Activated naive CD8-positive, alpha-beta T cell treated with anti-CD3 and anti-CD28 coated beads for 36 hours (primary cell): ENCODE measurements at places on chromosomes 1 and 21. TPM values are rescaled to one million over a fixed set of nuclear protein-coding genes. Genes with fewer than 3 reads are reported as not detected.

DNA sequence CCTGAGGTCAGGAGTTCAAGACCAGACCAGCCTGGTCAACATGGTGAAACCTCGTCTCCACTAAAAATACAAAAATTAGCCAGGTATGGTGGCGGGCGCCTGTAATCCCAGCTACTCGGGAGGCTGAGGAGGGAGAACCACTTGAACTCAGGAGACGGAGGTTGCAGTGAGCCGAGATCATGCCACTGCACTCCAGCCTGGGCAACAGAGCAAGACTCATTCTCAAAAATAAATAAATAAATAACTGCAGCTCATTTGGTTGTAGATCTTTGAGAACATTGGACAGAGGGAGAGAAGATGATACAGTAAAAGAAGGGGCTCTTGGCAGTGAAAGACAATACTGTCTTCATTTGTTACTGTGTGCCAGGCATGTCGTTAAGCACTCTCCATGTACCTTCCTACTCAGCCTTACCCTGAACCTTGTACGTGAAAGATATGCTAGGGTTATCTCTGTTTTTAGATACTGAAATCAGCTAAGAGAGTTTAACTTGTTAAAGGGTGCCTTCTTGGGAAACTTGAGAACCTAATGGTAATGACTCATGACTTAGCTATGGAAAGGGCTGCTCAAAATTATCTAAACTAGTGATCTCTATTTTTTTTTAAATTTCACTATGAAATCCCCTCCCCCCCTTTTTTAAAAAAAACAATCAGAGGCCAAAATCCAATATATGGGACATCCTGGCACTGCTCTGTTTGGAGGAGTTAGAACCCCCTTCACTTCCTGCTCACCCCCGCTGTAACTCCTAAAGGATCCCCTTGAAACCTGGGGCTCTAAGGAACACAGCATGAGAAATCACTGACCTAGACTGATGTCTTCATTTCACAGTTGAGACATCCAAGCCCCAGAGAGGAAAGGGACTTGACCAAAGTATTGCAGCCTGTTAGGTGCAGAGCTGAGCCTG is 6.8 kb upstream of the KPNA6 start:
- no peak for DNase-seq
- H3K4me1 ChIP-seq = peaks cover 3% of the 10 kb centered on the region
- H3K4me3 ChIP-seq = no peak overlapping the region
- no peak overlapping the region for H3K27ac ChIP-seq

- peaks cover 17% of the 10 kb centered on the region for H3K27me3 ChIP-seq
- DNase-seq = no peak
- no peak overlapping the region for H3K27ac ChIP-seq
- H3K4me1 ChIP-seq = no peaks in the 10 kb centered on the region
Observed at GRCh38 chr1:74834261-74834660, 101.3 kb downstream of the TYW3 start.

Gene ERICH3
- not detected for total RNA-seq

Gene SLC6A17
- 0.10 TPM for total RNA-seq

Gene GPR25
- not detected for total RNA-seq

- no peak for DNase-seq
- H3K4me3 ChIP-seq = no peak overlapping the region
- H3K36me3 ChIP-seq = no peaks in the 10 kb centered on the region
- no peak overlapping the region for H3K27ac ChIP-seq
- no peaks in the 10 kb centered on the region for H3K4me1 ChIP-seq
Observed at GRCh38 chr1:82073071-82073470, 272.3 kb downstream of the ADGRL2 start.

- H3K4me3 ChIP-seq = no peak overlapping the region
- H3K27ac ChIP-seq = no peak overlapping the region
- peaks cover 11% of the 10 kb centered on the region for H3K36me3 ChIP-seq
- no peaks in the 10 kb centered on the region for H3K27me3 ChIP-seq
- no peak for DNase-seq
Observed at GRCh38 chr1:28326515-28326914, 2.3 kb upstream of the MED18 start.

Gene YIPF1
- 16.5 TPM for total RNA-seq

- peaks cover 2% of the 10 kb centered on the region for H3K36me3 ChIP-seq
- no peak for DNase-seq
- no peaks in the 10 kb centered on the region for H3K27me3 ChIP-seq
- H3K4me1 ChIP-seq = no peaks in the 10 kb centered on the region
Observed at GRCh38 chr1:65558215-65558614, 137.7 kb downstream of the LEPR start.

Gene ARHGEF10L
- total RNA-seq = not detected

Gene BRDT
- total RNA-seq = not detected

Gene SPRR2D
- total RNA-seq = not detected

DNA sequence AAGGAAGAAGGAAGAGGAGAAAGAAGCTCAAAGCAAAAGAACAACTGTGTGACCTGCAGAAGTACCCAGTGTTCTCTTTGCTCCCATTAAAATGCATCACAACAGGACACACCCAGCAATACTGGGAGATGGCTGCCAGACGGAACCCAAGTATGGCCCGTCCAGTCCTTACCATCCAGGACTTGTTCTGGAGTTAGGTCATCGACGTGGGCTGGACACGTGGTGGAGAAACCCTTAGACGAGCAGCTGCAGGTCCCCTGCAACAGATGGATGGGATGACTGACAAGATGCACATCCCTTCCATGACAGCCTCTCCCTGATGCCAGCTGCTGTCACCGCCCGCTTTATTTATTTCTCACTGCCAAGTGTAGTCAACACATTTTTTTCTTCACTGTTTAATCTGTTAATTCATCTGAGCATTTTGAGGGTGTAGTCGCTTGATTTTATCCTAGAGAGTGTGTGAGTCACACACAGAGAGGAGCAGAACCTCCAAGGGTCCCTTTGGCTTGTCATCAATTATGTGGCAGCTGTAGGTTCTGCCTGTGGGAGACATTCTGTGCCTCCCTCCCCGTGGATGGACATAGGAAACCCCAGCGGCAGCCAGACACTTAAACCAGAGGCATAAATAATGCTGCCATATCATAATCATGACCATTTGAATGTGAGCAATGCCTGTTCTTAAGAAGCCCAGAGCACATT is 80.9 kb downstream of the ABCA4 start:
- no peak for DNase-seq
- no peak overlapping the region for H3K27ac ChIP-seq

- peaks cover 5% of the 10 kb centered on the region for H3K4me1 ChIP-seq
- no peaks in the 10 kb centered on the region for H3K36me3 ChIP-seq
- no peak for DNase-seq
- H3K27ac ChIP-seq = no peak overlapping the region
- no peak overlapping the region for H3K4me3 ChIP-seq
Observed at GRCh38 chr1:71778940-71779339, 503.4 kb downstream of the NEGR1 start.

- H3K27me3 ChIP-seq = no peaks in the 10 kb centered on the region
- H3K36me3 ChIP-seq = no peaks in the 10 kb centered on the region
- no peak overlapping the region for H3K27ac ChIP-seq
- H3K4me1 ChIP-seq = no peaks in the 10 kb centered on the region
Observed at GRCh38 chr1:115114308-115114707, 25.0 kb upstream of the TSPAN2 start.

DNA sequence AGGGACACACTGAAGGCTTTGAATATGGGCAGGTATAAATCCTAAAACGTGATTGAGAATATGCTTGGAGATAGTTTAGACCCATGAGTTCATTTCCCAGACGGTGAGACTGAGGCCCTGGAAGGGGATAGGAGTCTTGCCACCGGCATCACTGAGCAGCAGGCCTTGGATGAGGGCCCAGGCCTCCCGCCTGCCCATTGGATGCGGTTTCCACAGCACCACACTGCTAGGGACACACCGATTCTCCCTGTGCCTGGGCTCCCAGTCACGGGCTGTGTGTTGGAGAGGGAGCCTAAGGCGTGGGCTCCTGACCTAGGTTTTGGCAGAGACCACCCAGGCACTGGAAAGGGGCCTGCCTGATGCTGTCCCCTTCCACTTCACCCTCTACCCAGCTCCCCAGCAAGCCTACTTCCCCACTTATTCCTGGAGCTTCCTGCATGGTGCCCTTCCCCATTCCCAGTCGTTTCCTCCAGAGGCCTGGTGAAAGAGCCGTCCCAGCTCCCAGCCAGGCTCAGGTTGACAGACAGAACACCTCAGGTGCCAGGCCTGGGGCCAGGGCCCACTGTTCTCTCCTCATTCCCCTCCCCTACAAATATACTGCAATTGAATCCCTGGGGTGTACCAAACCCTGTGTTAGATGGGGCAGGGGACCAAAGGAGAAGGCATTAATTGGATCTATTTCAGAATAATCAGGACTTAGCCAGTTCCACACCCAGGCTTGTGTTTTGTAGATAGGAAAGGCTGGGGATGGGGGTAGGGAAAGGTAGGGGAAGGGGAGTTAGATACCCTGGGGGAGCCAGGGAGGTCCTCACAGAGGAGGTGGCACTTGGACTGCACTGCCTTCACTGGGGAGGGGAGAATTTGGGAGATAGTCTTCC is 3.4 kb downstream of the FOXO6 start:
- no peak for DNase-seq
- no peaks in the 10 kb centered on the region for H3K36me3 ChIP-seq
- no peak overlapping the region for H3K4me3 ChIP-seq
- H3K27ac ChIP-seq = no peak overlapping the region
- H3K4me1 ChIP-seq = peaks cover 11% of the 10 kb centered on the region

GRCh38 chr21:28207436-28208173 is 785.1 kb downstream of the LTN1 start:
- no peak overlapping the region for H3K4me3 ChIP-seq
- no peaks in the 10 kb centered on the region for H3K36me3 ChIP-seq
- H3K4me1 ChIP-seq = no peaks in the 10 kb centered on the region
- no peak for DNase-seq
- H3K27me3 ChIP-seq = no peaks in the 10 kb centered on the region
- no peak overlapping the region for H3K27ac ChIP-seq

GRCh38 chr1:107889524-107889923 is 75.5 kb downstream of the VAV3 start:
- no peak overlapping the region for H3K4me3 ChIP-seq
- peaks cover 16% of the 10 kb centered on the region for H3K36me3 ChIP-seq
- H3K4me1 ChIP-seq = peaks cover 6% of the 10 kb centered on the region

GRCh38 chr1:39082010-39082799 is 56.1 kb downstream of the NDUFS5 start:
- peaks cover 5% of the 10 kb centered on the region for H3K4me1 ChIP-seq
- H3K27me3 ChIP-seq = peaks cover 37% of the 10 kb centered on the region
- no peak for DNase-seq
- no peaks in the 10 kb centered on the region for H3K36me3 ChIP-seq

GRCh38 chr1:63041660-63042059 is 257.7 kb downstream of the ATG4C start:
- no peaks in the 10 kb centered on the region for H3K4me1 ChIP-seq
- peaks cover 12% of the 10 kb centered on the region for H3K27me3 ChIP-seq
- H3K27ac ChIP-seq = no peak overlapping the region
- H3K4me3 ChIP-seq = no peak overlapping the region
- no peak for DNase-seq

DNA sequence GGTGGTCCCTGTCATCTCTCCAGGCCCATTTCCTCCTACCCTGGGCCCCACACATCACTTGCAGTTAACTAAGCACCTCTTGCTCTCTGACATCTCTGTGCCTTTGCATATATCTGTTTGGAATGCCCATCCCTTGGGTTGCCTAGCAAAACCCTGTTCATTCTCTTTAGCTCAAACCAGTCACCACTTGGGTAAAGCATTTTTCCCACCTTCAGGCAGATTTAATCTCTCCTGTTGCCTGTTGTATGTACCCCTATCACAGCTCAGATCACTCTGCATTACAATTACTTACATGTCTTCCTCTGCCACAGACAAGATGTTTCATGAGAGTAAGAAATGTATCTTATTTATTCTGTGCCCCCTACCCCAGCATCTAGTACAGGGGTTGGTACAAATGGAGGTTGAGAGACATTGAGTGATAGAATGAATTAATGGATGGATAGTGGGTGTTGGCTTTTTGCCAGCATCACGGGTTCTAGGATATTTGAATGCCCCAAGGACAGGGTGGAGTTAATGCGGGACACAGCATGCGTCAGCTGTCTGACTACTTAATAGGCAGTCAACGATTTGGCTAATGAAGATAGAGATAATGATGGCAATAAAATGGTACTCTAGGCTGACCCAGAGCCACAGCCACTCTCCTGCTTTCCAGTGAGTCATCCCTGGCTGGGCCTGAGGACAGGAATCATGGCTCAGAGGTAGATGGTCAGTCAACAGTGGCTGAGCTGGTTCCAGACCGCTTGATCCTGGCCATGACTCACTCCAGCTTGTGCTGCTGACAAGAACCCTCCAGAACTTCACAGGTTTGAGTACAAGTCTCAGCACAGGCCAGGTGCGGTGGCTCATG is 6.5 kb downstream of the NR0B2 start:
- no peak for DNase-seq
- no peak overlapping the region for H3K27ac ChIP-seq
- H3K4me3 ChIP-seq = no peak overlapping the region
- no peaks in the 10 kb centered on the region for H3K36me3 ChIP-seq
- H3K27me3 ChIP-seq = no peaks in the 10 kb centered on the region

Gene S100A9
- total RNA-seq = not detected

- H3K36me3 ChIP-seq = no peaks in the 10 kb centered on the region
- H3K27ac ChIP-seq = no peak overlapping the region
- no peak for DNase-seq
- H3K4me1 ChIP-seq = peaks cover 5% of the 10 kb centered on the region
Observed at GRCh38 chr1:70907563-70908310, 139.9 kb downstream of the PTGER3 start.

GRCh38 chr1:24415910-24416665 is 486 bp downstream of the NIPAL3 start:
- peaks cover 63% of the 10 kb centered on the region for H3K4me1 ChIP-seq
- no peaks in the 10 kb centered on the region for H3K27me3 ChIP-seq

GRCh38 chr21:46220275-46220810 is 8.2 kb downstream of the LSS start:
- DNase-seq = no peak
- H3K4me1 ChIP-seq = no peaks in the 10 kb centered on the region
- H3K36me3 ChIP-seq = peaks cover 7% of the 10 kb centered on the region
- no peak overlapping the region for H3K27ac ChIP-seq
- H3K4me3 ChIP-seq = no peak overlapping the region

Gene AIRE
- total RNA-seq = not detected

GRCh38 chr1:116777831-116778830 is 23.9 kb downstream of the CD2 start:
- peak overlapping the region; percentile 70 for H3K27ac ChIP-seq
- peaks cover 55% of the 10 kb centered on the region for H3K36me3 ChIP-seq
- peak overlapping the region; percentile 4 for H3K4me3 ChIP-seq
- DNase-seq = no peak

Gene SLC37A1
- total RNA-seq = 15.7 TPM

DNA sequence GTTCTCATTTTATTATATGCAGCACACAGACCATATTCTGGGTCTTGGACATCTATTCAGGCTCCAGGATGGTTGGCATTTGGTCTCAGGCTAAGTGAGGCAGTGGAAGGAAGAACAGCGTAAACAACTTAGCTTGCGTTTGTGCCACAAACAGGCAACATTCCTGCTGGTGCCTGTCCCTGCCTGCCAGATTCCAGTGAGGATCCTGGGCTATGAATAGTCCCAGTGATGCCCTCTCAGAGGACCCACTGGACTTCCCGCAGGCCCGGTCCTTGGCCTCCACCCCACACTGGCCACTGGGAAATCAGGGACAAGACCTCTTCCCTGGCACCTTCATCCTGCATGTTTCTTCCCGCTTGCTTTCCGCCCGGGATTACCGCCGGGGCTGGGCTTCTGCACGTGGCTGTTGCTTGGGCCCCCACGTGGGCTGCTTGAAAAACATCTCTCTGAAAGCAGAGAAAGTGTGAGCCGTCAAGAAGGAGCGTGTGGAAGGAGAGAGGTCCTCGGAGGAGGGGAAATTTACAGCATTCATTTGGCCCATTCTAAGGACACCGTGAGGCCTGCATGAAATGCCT is 145.1 kb upstream of the WNT4 start:
- H3K4me1 ChIP-seq = no peaks in the 10 kb centered on the region
- H3K27me3 ChIP-seq = peaks cover 12% of the 10 kb centered on the region
- no peak for DNase-seq
- H3K27ac ChIP-seq = no peak overlapping the region
- H3K4me3 ChIP-seq = no peak overlapping the region
- no peaks in the 10 kb centered on the region for H3K36me3 ChIP-seq

Gene PADI1
- not detected for total RNA-seq
